ENCODE measurements at places on chromosomes 13 and 19.

DNA sequence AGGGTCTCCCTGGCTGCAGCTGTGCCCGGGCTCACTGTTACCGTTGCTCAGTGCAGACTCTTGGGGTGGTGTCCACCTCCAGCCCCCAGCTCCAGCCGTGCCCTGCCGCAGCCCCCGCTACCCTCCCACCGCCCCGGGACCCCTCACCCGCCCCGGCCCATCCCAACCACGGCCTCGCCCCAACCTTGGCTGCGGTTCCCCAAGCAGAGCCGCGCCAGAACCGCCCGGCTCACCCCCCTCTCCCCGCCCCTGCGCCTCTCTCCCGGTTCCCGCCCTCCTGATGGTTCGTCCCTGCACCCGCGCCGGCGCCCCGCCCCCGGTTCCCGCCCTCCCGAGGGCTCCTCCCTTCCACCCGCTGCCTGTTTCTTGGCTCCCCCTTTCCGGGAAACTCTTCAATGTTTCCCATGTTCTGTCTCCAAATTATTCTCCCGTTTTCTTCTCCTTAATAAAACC is 40.3 kb downstream of the ANKRD10 start:
- peak; percentile 18 for DNase-seq

- no peak for DNase-seq
These were observed 6.4 kb downstream of the EGLN2 start for GRCh38 chr19:40805258-40805868.

GRCh38 chr19:54426291-54426931 is 11.1 kb downstream of the TTYH1 start:
- no peak for DNase-seq

GRCh38 chr13:21698817-21699679 is 28.2 kb downstream of the FGF9 start:
- no peak for DNase-seq

DNA sequence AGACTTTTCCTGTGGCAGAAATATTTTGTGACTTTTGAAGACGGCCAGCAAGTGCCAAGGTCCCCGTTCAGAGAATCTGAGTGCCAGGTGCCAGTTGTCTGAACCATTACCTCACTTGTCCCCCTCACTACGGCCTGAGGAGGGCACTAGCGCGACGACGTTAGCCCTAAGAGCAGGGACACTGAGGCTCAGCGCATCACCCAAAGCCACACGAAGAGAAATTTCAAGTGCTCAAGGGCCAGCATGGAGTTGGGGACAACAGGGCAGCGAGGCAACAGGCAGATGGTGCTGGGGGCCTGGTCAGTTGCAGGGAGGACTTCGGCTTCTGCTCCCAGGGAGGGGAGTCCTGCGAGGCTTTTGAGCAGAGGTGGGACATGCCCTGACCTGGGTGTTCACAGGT is 9.5 kb upstream of the TYK2 start:
- DNase-seq, result no peak

DNA sequence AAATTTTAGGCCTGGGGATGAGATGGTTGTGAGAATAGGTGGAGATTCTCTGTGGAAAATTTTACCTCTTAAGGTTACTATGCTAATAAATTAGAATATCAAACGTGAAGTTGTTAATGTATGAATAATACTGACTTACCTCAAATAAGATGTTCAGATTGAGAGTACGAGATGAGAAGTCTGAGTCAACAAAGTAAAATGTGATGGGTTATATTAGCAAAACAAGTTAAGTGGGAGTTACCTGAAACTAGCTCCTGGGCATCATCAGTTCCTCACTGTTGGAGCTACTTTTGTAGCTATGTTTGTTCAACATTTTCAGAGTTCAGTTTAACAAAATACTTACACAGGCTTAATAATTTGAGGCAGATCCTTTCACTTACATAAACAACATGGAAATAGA is 108.6 kb downstream of the PIBF1 start:
- DNase-seq, result no peak

GRCh38 chr19:16185768-16186123 is 536 bp downstream of the FAM32A start:
- DNase-seq, result no peak

GRCh38 chr13:28532388-28533124 is 37.6 kb upstream of the FLT1 start:
- DNase-seq, result no peak

GRCh38 chr19:18416778-18417249 is 2.4 kb upstream of the SSBP4 start:
- no peak for DNase-seq

DNA sequence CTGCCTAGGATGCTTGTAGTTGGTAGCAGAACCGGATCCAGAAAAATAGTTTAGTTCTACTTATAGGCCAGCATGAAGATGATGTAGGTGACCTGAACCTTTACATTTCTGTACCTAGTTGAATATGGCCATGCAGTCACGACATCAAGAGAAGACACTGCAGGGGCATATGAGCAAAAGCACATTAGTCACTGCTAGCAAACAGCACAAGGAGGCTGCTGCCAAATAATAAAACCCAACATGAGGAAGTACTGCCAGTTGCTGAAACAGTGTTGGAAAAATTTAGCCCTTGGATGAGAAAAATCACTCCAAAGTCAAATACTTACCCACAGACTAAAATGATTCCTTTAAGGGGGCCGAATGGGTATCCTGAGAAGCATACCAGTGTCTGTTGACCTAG is 20.8 kb downstream of the ERICH6B start:
- no peak for DNase-seq

GRCh38 chr13:36431204-36432105 is 840 bp upstream of the CCNA1 start:
- DNase-seq, result no peak

- DNase-seq, result no peak
These were observed 56.8 kb downstream of the THSD1 start for GRCh38 chr13:52348983-52349780.

DNA sequence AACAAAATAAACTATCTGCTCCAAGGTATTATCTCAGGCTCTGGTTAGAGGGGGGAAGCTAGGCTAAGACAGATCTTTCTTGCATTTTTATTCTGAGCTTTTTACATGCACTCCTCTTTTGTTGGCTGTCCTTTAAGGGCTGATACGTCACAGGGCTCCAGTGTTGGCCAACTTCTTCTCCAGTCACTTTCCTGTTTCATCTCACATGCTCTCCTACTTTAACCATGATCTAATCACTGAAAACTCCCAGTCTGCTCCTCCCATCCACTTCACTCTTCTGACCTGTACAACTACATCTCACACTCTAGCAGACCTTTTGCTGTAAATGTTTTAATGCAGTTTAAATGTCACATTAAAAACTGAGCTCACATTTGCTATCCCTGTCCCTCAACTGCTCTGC is 510.0 kb upstream of the KLF12 start:
- no peak for DNase-seq

DNA sequence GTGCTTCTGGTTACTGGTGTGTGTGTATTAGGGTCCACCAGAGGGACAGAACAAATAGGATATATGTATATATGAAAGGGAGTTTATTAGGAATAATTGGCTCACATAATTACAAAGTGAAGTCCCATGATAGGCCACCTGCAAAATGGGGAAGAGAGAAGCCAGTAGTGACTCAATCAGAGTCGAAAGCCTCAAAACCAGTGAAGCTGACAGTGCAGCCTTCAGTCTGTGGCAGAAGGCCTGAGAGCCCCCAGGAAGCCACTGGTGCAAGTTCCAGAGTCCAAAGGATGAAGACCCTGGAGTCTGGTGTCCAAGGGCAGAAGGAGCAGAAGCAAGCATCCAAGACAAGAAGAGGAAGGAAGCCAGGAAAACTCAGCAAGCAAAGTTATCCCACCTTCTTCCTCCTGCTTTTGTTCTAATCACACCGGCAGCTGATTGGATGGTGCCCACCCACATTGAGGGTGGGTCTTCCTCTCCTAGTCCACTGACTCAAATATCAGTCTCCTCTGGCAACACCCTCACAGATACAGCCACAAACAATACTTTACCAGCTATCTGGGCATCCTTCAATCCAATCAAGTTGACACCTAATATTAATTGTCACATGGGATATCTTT is 21.7 kb upstream of the SCEL start:
- no peak for DNase-seq

DNA sequence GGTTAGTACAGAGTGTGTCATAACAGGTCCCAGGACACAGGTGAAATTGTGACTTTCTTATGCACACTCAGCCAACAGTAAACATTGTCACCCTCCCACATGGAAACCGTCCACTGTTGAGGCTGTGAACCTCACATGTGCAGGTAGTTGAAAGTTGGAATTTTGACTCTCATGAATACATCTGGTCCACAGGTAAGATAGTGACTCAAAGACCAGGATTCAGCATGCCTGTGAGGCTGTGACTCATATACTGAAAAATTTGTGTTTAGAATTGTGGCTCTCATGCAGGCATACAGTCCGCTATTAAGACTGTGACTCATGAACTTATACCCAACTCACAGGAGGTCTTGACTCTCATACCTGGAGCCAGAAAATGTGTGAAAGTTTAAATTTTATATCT is 67.8 kb downstream of the ZNF728 start:
- no peak for DNase-seq

DNA sequence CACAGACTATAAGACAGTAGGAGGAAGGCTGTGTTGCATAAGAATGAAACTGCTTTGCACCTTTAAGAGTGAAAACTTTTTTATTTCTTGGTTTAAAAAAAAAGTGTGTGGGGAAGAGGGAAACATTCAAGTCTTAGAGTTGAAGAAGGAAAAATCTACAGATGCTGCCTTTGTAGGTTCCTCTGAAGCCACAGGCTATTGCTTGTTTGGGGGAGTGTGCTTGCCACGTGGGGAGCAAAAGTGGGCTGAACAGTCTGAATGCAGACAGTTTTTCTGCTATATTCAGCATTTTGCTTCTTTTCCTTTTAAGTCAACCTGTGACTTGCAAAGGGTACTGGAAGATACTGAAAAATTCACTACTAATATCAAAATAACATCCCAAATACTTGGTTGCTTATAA is 36.9 kb downstream of the EFNB2 start:
- no peak for DNase-seq

DNA sequence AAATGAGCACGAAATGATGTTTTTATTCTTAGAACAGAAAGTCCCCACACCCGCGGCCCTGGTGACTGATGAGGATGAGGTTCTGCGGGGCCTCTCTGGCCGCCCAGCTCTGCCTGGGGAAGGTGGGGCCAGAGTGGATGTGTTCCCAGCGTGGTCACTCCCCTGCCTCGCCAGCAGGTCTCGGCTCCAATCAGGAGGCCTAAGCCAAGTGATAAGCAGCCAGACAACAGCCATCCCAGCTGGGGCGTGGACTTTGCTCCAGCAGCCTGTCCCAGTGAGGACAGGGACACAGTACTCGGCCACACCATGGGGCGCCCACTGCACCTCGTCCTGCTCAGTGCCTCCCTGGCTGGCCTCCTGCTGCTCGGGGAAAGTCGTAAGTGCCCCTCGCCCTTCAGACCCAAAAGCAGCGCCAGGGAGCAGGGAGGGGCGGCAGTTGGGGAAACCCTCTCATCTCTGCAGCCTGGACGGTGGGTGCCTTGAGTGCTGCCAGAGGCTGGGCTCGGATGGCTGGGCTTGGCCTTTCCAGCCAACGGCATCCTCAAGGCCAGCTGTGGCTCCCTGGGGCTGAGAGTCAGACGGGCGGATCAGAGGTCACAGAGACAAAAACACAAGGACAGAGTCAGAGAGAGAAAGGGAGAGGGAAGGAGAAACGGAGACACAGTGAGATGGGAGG is at the start of gene F10:
F10 (plus strand) TSS at position 250 of the 676 bp plus-strand sequence; CDS start at position 307, 57 bp downstream.
- no peak for DNase-seq

- peak; percentile 23 for DNase-seq
These were observed 130.3 kb upstream of the LSM14A start for GRCh38 chr19:34041925-34042521.

GRCh38 chr19:32178956-32179355 is 166.5 kb upstream of the ZNF507 start:
- no peak for DNase-seq

DNA sequence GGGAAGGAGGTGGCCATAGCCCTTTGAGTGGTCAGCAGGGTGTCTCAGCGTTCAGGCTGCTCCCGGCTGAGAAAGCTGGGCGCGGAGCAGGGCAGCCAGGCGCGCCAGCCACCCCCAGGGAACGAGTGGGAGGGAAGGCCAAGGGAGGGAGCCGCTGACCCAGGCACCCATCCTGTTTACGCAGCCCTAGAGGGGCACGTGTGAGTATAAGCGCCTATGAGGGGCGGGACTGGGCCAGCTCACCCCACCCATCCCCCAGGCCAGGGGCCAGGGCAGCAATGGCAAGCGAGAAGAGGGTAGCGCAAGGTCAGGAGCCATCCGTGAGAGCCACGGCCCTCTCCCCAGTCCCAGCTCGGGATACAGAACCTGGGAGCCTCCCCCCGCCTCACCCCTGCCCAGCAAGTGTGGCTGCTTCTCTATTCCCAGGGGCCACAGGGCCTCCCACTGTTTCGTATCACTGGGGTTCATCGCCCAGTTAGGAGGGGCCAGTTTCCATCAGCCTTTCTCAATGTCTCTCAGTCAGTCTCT is 897 bp upstream of the DMKN start:
- no peak for DNase-seq

DNA sequence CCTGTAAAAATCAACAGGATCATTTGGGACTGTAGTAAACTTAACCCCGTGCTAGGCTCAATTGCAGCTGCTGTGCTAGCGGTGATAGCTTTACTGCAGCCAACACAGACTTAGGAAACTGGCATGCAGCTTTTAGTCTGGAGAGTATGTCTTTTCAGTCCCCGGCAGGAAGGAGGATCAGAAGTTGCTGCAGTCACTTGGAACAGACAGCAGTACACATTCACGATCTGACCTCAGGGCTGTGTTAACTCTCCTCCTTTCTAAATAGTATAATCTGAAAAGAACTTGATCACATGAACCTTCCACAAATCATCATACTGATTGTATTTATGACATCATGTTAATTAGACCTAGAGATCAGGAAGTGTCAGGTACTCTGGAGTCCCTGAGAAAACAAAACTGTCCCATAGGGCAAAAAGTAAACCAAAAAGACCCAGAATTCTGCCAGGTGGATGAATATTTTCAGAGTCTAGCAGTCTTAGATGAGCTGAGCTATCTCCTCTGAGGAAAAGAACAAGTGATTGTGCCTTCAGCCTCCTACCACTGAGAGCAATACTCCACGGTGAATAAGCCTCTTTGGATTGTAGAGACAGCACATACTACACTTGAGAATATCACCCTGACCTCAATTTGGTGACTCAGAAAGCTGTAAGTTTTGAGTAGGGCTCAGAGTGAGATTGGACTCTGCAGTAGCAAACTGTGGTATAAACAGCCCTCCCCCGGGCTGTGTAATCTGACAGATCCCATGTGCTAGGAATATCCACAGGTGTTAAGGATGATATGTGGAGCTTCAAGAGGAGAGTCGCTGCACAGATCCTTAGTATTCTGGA is 181.0 kb upstream of the GPR12 start:
- DNase-seq, result no peak

- no peak for DNase-seq
These were observed 239.7 kb upstream of the MAB21L1 start for GRCh38 chr13:35716186-35716585.

DNA sequence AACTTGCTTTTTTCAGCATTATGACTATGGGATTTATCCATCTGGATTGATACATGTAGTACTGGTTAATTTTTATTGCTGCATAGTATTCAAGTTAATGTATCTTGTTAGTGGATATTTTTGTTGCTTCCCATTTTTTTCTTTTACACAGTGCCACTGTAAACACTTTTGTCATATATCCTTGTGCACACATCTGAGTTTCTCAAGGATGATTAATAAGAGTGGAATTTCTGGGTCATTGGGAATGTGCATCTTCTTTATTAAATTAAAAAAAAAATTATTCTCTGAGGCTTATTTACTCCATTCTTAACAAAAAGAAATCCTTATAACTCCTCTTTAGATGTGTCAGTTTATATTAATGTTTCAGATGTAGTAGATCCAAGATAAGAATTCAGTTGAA is 27.3 kb downstream of the B3GLCT start:
- no peak for DNase-seq
